ENCODE measurements at places on chromosomes 7 and 10.

DNA sequence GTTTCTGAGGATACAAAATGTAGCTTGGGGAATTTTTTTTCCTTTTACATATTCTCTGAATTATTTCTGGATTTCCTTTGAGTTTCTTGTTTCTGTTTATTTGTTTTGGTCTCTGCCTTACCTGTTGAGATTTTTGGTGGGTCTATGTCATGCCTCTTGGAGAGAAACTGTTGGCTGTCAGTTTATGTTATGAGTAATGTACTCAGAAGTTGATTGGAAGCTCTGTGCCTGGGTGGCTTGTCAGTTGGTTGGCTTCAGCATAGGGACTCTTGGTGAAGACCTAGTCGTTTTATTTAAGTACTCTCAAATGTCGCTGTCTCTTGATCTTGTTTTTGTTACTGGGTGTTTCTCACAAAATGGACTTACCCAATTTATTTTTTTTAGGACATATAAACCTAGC, 132.4 kb downstream of the CDK14 start:
- DNase-seq = no peak

DNA sequence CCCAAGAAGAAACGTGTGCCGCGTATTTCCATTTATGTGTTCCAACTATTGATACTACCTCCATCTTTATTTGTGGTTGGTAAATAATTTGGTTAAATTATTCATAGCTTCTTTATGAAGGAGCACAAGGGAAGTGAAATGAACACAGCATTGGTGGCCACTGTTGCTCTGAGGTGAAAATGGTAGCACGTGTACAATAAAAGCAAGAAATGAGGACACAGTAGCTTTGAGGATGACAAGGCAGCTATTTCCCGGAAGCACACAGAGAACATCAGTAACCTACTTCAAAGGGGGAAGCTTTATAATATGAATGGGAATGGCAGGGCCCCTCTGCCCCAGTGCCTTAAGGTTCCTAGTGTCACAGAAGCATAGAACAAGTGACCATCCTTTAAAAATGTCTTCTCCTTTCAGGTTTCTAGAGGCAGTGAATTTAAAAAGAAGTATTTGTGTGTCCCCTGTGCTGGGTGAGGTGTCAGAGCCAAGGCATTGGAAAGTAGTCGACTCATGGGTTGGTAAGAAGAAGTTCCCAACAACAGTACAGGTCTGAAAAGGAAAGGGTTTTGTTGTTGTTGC, 78.8 kb downstream of the SGMS1 start:
- DNase-seq = no peak

DNA sequence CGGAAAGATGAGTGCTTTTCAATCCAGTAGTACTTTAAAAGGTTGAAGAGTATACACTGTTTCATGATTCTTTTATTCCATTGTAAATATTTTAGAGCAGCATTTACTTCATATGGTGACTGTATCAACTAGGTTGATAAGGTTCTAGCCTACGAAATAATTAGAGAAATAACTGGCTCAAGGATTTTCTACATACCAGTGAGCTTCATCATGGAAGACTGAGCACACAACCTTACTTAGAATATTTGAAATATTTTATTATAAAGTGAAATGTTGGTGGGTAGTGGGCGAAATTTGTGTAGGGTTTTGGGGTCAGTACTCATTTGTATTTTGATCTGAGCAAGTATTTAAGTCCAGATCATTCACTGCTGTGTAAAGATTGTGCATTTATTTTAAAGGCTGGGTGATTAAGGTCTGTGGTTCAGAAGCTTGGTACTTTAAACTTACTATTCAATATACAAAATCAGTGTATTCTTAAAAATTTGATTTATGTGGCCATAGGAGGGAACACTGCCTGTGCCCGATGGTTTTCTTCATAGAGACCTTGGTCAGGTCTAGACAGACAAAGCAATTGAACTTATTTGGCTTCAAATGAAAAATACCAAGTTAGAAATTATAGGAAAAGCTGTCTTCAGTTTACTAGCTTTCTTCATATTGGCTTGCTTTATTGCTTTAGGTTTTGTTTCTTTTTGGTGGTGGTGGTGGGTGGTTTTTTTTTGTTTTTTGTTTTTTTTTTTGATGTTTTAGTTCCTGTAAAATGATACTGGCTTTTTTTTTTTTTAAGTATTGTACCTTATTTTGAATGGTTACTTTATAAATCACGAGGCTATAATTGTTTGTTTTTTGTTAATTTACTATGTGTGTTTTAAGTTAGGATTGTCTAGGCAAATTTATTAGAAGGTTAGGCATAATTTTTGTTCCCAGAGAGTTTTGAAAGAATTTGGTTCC, 3.0 kb downstream of the KMT2E start:
- no peak for DNase-seq

GRCh38 chr10:93061594-93062513, 1.3 kb downstream of the CYP26C1 start:
- DNase-seq = no peak

- no peak for DNase-seq
These were observed 116.0 kb upstream of the C7orf33 start for GRCh38 chr7:148474481-148475025.

GRCh38 chr7:142771353-142771723, 568 bp downstream of the PRSS2 start:
- DNase-seq = no peak

- no peak for DNase-seq
These were observed 65.0 kb downstream of the POU6F2 start for GRCh38 chr7:39042670-39043069.

DNA sequence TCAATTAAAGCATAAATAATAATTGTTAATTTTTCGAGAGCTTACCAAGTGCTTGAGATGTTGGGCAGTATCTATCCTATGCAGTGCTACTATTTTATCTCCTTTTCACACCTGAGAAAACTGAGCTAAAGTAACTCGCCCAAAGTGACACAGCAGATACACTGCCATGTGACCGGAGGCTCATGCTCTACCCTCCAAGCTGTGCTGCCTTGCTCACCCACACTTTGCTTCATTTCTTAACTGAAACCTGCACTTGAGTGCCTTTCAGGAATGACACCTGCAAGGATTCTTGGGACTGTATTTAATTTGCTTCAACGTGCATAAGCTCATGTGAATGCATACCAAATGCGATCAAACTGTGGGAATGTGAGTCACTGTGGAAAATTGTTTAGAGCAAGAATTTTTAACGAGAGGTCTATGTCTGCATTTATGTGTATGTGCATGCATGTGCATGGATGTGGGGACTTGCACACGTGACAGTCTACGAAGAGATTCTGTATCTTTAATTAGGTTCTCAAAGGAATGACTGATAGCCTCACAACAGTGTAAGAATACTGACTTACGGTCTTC, 119.2 kb downstream of the ADCYAP1R1 start:
- no peak for DNase-seq

- DNase-seq = no peak
These were observed 970.2 kb downstream of the SORCS3 start for GRCh38 chr10:105611244-105611798.

DNA sequence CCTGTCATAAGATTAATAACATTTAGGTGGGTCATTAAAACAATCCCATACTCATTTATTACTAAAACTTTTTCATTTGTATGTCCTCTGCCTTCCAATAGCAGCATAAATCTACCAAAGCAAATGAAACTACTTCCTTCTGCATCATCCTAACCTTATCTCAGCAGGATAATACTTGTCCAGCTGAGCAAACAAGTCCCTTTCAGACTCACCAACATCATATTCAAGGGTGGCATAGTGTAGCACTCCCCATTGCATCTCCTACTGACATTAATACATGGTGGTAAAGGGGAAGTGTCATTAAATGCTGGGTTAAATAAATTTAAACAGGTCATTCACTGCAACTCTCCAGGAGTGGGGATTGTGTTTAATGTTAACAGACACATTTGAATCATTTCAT, 3.4 kb upstream of the MINDY3 start:
- DNase-seq = no peak

GRCh38 chr7:108285003-108285368, 154.8 kb upstream of the LAMB4 start:
- no peak for DNase-seq

DNA sequence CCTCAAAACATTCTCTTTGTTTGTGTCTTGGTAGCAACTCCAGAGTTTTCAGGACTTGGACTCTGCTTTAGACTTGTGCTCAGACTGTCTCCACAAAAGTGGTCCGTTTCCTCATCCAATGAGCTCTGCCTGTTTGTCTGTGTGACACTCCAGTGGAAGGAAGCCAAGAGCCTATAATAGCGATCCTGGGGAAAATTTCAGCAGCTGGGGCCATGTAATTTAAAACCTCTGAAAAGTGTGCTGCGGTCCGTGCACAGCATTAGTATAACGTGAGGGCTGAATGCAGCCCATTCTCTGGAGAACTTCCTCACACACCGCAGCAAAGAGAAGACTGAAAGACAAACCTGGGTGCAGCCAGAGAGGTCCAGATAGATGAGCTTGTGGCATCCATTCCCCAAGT, at the start of gene LRRC17:
LRRC17 (plus strand) TSS at position 259 of the 400 bp plus-strand sequence. CDS start 20,914 bp downstream, outside the sequence.
- no peak for DNase-seq

- no peak for DNase-seq
These were observed 995 bp upstream of the INPP5F start for GRCh38 chr10:119724593-119725516.

DNA sequence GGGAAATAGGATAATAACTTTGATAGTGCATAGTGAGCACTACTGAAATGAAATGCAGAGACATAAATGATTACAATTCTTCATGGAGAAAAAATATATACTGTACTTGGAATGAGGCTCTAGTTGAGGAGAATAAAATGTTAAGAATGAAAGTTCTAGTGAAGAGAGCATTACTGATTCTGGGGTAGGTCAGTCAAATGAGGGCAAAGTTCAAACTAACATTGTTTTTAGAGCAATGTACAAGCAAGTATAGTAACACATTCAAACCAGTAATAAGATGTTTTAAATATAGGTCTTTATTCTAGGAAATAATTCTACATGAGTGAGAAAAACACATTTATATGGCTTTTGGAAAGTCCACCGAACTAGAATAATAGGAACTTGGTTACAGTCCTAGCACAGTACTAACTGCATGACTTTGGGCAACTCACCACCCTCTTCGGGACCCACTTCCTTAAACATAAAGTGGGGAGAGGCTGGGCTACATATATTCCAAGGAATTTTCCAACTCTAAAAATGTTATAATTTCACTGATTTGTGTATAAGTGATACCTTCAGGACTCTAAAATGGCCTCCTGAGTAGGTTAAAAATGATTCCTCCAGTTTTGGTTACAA, 86.4 kb downstream of the CDK6 start:
- no peak for DNase-seq

DNA sequence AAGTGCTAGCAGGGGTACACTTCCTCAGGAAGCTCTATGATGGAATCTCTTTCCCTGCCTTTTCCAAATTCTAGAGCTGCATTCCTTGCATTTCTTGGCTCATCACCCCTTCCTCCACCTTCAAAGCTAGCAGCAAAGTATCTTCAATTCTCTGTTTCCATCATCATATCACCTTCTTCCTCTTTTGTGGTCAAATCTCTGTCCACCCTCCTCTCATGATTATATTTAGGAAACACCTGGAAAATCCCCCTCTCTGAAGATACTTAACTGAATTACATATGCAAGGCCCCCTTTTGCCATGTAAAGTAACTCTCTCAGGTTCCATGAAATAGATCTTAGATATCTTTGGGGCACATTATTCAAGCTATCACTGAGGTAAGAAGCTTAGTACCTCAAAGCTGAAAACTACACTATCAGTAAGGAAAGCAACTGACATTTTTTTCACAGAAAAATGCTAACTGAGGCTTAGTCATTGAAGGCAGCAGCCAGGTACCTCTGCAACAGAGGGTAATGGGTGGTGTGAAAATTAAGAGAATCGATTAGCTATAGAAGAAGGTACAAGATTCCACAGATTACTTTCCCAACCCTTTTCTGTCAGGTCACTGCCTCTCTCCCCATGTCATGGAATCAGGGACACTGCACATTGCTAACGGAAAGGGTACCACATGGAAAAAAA, 197.3 kb downstream of the MACC1 start:
- DNase-seq = no peak
